ENCODE measurements at places on chromosomes 1 and 21. TPM values are rescaled to one million over a fixed set of nuclear protein-coding genes. Genes with fewer than 3 reads are reported as not detected.
A peak's percentile ranks its signal among the peaks of the same experiment; 100 is the strongest.

DNA sequence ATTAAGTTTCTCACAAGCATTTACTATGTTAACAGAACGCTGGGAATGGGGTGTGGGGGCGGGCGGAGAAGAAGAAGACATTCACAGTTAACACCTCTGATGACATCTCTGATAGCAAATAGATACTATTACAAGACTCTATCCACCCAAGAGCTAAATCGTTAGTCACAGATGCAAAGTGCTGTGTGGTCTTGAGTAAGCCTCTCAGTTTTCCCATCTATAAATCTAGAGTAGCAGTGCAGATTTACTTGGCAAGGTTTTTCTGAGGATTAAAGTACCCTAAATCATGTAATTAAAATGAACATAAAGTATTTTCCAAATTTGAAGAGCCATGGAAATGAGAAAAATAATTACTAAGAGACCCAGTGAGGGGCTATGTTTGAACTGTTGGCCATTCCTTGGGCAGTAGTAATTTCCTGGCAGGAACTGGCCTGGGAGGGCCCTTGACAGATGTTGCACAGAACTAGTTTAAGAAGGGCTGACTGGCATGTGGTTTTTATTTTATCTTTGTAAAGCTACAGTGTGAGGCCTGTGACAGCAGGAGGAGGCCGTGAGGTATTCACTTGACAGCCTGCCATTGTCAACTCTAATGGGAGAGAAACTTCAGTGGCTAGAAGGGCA, 58.7 kb upstream of the APOBEC4 start:
- peak; percentile 58 for DNase-seq

DNA sequence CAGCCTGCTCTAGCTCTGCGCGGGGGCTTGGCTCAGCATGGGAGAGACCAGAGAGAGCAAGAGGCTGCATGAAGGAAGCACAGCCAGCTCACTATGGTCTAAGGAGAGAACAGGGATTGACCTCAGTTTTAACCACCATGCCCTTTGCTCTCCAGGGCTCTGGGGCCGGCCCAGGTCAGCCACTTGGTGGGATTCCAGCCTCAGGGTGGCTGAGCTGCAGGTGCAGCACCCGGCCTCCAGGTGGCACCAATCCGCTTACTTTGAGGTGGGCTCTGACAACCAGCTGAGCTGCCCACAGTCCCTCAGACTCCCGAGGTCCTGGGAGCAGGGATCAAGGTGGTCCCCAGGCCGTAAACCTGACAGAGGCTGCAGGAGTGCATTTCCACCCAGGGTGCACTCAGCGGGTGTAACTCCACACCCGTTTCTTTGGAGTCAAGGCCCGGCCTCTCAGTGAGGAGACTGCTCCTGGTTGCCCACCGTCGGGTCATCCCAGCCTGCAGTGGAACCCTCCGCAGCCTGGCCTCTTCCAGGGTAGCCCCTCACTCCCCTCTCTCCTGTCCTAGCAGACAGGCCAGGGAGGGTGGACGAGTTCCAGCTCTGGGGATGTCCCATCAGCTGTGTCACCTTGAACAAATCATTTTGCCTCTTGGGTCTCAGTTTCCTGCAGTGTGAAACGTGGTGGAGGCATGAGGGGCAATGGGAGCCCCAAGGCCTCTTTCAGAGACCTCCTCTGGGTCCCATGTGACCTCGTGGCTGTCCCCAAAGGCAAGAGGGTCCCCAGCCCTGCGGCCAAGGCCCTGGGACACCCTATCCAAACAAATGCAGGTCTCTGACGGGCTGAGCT, 607 bp upstream of the LGR6 start:
- DNase-seq, result no peak

GRCh38 chr1:166939741-166940375, 35.5 kb downstream of the ILDR2 start:
- DNase-seq, result no peak

The GPR25 gene
- polyA plus RNA-seq, result not detected

DNA sequence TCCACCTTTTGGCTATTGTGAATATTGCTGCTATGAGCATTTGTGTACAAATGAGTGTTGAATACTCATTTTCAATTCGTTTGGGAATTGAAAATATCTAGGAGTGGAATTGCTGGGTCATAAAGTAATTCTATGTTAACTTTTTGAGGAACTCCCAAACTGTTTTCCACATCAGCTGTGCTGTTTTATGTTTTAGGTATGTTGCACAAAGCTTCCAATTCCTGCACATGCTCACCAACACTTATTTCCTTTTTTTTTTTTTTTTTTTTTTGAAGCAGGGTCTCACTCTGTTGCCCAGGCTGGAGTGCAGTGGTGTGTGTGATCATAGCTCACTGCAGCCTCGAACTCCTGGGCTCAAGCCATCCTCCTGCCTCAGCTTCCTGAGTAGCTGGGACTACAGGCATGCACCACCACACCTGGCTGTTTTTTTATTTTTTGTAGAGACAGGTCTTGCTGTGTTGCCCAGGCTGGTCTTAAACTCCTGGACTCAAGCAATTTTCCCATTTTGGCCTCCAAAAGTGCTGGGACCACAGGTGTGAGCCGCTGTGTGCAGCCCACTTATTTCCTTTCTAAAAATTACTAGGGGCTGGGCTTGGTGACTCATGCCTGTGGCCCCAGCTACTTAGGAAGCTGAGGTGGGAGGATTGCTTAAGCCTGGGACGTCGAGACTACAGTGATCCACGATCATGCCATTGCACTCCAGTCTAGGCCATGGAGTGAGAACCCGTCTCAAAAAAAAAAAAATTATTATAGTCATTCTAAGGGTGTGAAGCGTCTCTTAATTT, 33.4 kb downstream of the TMCC2 start:
- no peak for DNase-seq

GRCh38 chr1:157849229-157849875, 7.7 kb upstream of the CD5L start:
- DNase-seq, result no peak

DNA sequence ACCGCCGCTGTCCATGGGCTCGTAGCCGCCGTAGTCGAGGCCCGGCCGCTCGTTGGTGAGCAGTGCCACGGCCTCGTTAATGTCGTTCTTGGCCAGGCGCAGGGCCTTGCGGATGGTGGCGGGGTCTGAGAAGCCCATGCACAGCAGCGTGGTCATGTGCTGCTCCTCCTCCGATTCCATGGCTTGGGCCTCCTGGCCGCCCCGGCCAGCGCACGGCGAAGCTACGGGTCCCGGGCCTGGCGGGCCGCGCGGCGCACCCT, 300 bp downstream of the USP24 start:
- DNase-seq, result no peak

The SUSD4 gene
- 0.32 TPM for polyA plus RNA-seq

The MMP23B gene
- 5.7 TPM for polyA plus RNA-seq

The C1QB gene
- polyA plus RNA-seq, result not detected

The TMEM50B gene
- 23.5 TPM for polyA plus RNA-seq

- no peak for DNase-seq
Observed at GRCh38 chr1:11384170-11384554, 94.8 kb upstream of the DISP3 start.

- no peak for DNase-seq
Observed at GRCh38 chr1:242412921-242413320, 111.6 kb downstream of the PLD5 start.

- DNase-seq, result no peak
Observed at GRCh38 chr1:179164494-179164893, 65.0 kb downstream of the ABL2 start.

DNA sequence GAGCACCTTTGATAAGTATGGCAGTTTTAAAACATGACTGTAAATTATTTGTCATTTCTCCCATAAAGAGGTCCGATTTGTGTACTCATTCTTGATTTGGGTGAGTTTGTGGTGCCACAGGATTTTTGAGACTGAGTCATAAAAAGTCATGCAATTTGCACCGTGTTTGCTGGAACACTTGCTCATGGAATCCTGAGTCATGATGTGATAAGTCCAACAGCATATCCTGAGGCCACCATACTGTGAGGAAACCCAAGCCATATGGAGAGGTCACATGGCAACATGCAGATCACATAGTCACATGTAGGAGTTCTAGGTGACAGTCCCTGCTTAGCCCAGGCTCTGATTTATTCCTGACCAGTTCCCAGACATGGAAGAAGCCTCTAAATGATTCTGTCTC, 40.8 kb upstream of the PRRX1 start:
- peak; percentile 80 for DNase-seq

GRCh38 chr1:11774753-11775152, 12.8 kb downstream of the C1orf167 start:
- no peak for DNase-seq

DNA sequence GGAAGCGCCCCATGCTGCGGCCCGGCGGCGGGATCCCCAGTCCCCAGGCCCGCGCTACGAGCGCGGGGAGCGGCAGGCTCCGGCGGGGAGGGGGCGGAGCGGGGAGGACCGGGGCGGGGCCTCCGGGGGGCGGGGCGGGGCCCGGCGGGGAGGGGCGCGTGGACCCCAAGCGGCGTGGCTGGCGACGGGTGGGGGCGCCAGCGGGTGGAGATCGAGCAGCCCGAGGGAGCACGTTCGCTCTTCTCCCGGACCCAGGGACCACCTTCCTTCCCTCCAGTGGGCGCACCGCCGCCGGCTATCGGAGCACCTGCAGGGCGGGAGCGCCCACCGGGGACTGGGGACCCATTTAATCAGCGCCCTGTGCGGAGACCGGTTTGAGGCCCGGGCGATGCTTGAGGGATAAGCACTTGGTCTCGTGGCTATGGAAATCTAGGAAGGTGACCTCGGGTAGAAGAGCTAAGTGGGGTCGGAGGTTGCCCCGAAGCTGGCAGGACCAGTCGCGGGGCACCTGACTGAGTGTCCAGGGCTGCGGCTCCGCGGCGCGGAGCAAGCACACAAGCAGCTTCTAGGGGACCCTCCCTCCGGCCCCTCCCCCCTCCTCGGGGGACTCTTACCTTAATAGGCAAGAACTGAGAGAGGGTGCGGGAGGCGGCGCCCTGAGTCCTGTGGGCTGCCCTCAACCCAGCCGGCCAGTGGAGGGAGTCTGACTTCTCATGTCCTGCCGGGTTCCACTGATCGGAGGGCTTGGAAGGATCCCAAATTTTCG, at the start of gene TSPAN2:
TSPAN2 (minus strand) TSS at position 84 of the 766 bp plus-strand sequence; CDS start at position 13, 71 bp downstream.
- DNase-seq, result no peak

DNA sequence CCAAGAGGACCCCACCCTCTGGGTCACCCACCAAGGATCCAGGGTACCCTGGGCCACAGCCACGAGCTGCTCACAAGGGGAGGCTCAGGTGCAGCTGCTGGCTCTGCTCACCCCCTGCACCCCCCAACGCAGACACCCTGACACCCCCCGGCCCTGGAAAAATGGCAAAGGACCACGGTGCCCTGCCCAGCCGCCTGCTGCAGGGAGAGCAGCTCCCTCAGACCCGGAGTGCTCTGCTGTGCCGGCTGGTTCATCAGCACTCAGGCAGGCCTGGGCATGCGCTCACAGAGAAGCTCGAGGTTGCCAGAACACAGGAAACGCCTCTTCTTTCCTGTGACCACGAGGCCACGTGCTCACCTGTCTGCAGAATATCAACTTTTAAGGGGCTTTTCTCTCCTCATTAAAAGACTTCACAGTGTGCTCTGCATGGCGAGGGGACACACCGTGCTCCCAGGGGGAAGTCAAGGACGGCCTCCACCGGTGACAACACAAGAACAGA, 4.3 kb upstream of the C1QTNF12 start:
- no peak for DNase-seq

The AMY1C gene
- polyA plus RNA-seq, result not detected

DNA sequence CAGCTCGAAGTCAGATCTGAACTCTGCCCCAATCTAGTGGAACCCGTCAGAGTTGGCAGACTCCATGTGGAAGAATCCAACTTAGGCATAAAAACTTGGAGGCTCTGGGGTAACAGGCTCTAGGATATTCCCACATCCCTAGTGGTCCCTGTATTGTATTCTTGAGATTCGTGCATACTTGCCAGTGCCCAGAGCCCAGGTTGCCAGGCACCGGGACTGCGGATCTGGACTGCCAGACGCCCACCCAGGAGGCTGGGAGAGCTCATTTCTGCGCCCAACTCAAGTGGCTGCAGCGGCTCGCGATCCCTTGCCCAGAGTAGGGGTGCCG, 1.1 kb downstream of the GRIK1 start:
- DNase-seq, result no peak

DNA sequence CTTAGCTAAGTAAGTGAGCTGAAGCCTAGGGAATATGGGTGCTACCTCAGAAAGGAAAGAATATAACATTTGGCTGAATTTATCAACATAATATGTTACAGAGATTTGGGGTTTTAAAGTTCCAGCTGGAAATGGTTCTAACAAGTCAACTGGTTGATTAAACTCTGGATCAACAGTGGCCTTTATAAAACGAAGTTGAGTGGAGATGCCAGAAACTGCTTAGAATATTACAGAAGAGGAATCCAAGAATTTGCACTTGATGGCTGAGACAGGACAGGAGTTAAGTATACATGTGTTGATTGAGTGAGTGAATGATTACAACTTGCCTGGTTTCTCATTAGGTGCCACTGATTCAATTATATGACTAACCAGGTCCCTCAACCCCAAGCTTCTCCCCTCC, 7.4 kb upstream of the ZBTB17 start:
- DNase-seq, result no peak

DNA sequence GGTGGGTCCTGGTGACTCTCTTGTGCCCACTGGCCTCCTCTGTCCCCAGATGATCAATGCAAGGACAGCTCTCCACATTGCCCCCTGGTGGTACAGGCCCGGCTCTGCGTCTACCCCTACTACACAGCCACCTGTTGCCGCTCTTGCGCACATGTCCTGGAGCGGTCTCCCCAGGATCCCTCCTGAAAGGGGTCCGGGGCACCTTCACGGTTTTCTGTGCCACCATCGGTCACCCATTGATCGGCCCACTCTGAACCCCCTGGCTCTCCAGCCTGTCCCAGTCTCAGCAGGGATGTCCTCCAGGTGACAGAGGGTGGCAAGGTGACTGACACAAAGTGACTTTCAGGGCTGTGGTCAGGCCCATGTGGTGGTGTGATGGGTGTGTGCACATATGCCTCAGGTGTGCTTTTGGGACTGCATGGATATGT, 10.8 kb downstream of the ADAMTSL4 start:
- DNase-seq, result no peak

GRCh38 chr1:116483481-116484309, 87.1 kb downstream of the CD58 start:
- no peak for DNase-seq

DNA sequence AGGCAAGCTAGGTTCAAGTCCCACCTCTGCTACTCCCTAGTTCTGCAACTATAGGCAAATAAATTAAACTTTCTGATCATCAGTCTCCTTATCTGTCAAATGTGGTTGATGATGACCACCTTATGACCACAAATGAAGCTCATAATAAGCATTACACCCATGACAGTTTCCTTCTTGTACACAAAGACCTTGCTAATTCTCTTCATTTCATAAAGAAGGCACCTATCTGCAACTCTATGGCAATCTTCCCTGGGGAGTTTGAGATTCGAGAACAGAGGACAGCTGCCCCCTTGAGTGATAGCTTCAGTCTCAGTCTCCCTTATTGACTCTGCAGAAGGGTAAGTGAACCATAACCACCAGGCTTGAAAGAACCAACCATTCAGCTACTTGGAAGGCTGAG, 503.1 kb upstream of the DAB1 start:
- no peak for DNase-seq

- DNase-seq, result no peak
Observed at GRCh38 chr1:116667575-116668105, at the start of gene IGSF3. IGSF3 (minus strand) TSS chr1:116667733; CDS start chr1:116666326, 1,407 bp downstream.

DNA sequence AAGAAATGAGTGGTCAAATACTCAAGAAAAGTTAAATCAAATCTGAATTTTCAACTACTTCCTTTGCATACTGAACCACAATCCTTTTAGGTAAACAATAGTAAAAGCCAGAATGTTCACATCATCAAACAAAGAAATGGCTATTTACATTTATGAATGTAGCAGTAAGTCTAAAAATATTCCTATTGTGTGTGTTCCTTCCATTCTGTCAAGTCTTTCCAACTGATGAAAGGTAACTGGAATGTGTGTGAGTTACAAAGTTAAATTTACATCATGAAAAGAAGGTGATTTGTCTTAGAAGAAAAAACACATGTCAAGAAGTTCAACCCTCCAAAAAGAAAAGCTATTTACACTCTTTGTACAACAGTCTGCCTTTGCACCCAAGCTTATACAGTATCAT, 203.1 kb downstream of the SIPA1L2 start:
- no peak for DNase-seq

Data from BJ (cell line).